ENCODE measurements at places on chromosomes 1 and 21. TPM values are rescaled to one million over a fixed set of nuclear protein-coding genes. Genes with fewer than 3 reads are reported as not detected.
A peak's percentile ranks its signal among the peaks of the same experiment; 100 is the strongest.

DNA sequence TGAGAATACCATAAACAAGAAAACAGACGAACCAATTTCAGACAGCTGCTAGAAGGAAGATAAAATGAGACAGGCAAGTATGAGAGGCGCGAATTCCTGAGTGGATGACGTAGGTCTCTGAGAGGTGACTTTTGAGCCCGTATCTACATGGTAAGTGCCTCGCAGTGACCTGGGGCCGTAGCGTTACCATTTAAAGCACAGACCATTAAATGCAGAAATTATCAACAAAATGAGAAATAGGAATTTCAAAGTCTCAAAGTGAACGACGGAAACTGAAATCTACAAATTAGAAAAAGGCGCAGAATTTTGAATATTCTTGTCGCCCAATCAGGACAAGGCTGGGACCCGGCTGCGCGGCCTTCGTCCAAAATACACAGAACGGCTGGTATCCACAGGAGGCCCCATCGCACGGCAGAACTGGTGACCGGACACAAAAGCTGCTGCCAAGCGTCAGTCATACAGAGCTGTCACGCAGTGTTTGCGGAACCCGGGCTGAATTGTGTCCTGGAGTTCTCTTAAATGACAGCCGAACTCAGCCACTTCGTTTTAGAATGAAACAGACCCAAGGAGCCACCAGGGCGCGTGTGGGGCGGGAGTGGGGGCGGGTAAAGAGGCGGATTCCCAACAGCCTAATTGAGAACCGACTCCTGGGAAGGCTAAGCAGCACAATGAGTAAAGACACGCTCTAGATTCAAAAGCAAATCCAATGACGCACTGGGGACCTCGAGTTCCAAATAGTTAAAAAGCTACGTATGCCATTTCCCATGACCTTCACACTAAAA lies 13.8 kb upstream of the BOLA1 start:
- H3K27me3 ChIP-seq: peaks cover 2% of the 10 kb centered on the region
- H3K4me1 ChIP-seq: peaks cover 20% of the 10 kb centered on the region
- H3K27ac ChIP-seq: no peak overlapping the region

DNA sequence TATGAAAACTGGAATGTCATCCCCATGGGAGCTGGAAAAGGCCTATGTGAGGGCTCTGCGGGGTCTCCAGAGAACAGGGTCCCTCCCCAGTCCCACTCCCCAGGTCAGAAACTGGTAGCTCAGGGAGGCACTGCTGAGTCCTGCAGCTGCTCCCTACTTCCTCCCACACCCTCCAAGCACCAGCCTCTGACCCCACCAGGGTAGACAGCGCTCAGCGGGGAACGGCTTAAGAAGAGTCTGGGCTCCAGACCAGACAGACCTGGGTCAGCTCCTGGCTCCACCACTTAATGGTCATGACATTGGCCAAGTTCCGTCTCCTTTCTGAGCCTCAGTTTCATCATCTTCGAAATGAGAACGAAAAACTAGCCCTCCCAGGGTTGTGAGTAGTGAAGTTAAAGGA lies 7.2 kb downstream of the LRP8 start:
- DNase-seq: no peak
- H3K36me3 ChIP-seq: peaks cover 52% of the 10 kb centered on the region
- H3K27ac ChIP-seq: no peak overlapping the region

GRCh38 chr1:56814205-56814604 lies 5.0 kb downstream of the FYB2 start:
- H3K4me3 ChIP-seq: no peak overlapping the region
- H3K27ac ChIP-seq: no peak overlapping the region
- no peak for DNase-seq
- H3K27me3 ChIP-seq: peaks cover 7% of the 10 kb centered on the region

DNA sequence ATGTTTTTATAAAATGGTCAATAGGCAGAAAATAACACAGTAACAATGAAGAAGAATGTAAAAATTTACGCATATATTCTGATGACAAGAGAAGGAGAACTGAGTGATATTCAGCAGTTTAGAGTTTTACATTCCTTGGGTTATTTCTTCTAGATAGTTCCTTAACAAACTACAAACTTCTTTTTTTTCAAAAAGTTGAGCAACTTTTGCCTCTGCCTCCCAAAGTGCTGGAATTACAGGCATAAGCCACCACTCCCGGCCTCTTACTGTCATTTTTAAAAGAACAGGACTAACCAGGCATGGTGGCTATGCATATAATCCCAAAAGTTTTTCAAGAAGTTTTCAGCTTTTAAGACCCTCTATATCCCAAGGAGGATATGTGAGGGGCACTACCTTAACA lies 32.9 kb downstream of the ARNT start:
- no peak for DNase-seq
- no peak overlapping the region for H3K27ac ChIP-seq
- no peak overlapping the region for H3K4me3 ChIP-seq

DNA sequence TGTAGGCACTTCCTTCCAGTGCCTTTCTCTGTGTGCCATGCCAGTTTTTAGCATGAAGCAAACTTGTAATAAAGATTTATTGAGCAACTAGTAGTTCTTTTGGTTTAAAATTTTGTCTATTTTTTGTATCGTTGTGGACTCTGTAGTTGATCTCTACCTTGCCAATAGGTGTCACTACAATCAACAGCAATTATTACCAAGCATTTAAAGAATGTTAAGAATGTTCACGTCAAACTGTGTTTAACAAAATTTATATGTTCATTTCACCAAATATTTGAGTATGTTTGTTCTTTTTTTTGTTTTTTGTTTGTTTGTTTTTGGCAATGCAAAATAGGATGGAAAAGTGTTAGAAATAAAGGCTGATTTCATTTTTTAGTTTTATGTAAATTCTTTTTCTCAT lies 208.1 kb downstream of the PATJ start:
- DNase-seq: no peak
- H3K36me3 ChIP-seq: no peaks in the 10 kb centered on the region
- no peak overlapping the region for H3K27ac ChIP-seq
- H3K4me1 ChIP-seq: no peaks in the 10 kb centered on the region
- no peak overlapping the region for H3K4me3 ChIP-seq
- H3K27me3 ChIP-seq: no peaks in the 10 kb centered on the region

DNA sequence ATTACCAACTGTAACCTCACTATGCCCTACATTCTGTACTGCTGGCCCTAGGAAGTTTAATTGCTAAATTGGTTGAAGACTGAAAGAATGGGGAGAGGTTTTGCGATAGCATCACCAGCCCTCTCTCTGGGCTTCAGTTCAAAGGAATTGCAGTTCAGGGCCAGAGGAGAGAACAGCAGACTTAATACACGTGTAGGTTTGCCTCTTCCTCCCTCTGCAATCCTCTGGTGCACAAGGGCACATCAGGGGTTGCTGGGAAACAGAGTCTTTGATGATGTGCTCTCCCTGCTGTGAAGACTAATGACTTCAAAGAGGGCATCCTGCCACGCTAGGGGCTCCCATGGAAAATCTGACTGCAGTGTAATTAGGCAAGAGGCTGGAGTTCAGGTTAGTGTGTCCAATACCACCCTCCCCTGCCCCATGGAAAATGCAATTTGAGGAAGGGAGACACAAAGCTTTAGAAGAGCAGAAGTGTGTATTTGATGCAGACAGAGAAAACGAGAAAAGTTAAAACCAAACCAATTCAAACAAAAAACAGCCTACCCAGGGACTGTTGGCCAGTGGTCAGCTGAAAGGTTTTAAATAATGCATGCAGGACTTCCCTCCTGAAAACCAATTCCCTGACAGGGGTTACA lies 167.9 kb downstream of the ASTN1 start:
- no peaks in the 10 kb centered on the region for H3K36me3 ChIP-seq
- no peak for DNase-seq
- H3K27ac ChIP-seq: no peak overlapping the region
- no peaks in the 10 kb centered on the region for H3K27me3 ChIP-seq
- no peak overlapping the region for H3K4me3 ChIP-seq
- no peaks in the 10 kb centered on the region for H3K4me1 ChIP-seq

DNA sequence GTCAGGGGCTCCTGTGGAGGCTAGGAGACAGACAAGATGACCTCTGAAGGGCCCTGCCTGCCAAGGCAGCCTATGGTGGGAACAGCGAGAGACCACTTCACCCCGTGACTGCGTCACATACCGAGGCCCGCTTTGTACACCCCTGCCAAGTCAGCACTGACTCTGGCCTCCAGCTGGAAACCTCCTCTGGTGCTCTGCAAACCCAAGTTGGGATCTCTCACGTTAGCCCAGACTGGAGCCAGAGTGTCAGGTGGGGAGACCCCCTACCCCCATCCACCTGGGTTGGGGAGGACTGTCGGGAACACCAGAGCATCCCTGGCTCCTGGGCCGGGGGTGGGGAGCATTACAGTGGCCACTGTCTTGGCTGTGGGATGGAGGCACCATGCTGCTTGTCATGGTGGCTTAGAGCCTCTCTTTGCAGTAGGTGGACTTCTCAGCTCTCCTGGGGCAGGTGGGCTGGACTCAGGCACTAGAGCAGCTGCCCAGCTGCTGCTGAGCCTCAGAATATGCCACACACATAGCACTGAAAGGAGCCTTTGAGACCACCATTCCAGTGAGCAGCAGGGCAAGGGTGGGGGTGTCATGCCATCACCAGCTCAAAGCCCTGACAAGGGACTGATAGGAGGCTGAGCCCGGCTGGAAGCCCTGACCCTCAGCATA lies 50.4 kb downstream of the ELK4 start:
- no peaks in the 10 kb centered on the region for H3K36me3 ChIP-seq
- H3K27me3 ChIP-seq: peaks cover 15% of the 10 kb centered on the region
- no peak overlapping the region for H3K27ac ChIP-seq

DNA sequence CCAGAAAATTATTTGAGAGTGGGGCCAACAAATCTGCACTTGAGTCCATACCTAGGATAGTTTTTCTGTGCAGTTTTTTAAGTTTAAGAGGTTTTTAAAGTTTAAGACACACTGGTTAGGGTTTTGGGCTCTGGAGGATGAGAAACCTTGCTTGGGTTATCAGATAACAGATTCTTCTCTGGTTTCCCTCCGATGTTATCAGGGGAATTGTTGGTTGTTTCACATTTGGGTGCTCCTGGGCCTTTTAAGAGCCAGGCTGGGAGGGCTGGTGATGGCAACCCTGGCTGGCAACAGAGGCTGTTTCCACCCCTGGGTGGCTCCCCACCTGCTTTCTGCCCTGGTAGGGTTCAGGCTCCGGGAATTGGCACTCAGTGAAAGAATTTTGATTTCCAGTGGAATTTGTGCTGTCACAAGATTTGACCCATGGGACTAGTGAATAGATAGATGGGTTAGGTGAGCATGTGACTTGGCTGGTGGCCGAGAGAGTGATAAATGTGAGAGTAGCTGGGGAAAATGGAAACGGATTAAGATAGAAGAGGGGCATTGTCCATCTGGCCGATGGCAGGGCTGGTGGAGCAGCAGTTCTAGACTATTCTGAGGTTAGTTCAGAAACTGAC lies 14.8 kb downstream of the VANGL1 start:
- no peak overlapping the region for H3K27ac ChIP-seq
- H3K36me3 ChIP-seq: peaks cover 35% of the 10 kb centered on the region
- no peak for DNase-seq
- H3K4me3 ChIP-seq: no peak overlapping the region
- H3K27me3 ChIP-seq: no peaks in the 10 kb centered on the region

DNA sequence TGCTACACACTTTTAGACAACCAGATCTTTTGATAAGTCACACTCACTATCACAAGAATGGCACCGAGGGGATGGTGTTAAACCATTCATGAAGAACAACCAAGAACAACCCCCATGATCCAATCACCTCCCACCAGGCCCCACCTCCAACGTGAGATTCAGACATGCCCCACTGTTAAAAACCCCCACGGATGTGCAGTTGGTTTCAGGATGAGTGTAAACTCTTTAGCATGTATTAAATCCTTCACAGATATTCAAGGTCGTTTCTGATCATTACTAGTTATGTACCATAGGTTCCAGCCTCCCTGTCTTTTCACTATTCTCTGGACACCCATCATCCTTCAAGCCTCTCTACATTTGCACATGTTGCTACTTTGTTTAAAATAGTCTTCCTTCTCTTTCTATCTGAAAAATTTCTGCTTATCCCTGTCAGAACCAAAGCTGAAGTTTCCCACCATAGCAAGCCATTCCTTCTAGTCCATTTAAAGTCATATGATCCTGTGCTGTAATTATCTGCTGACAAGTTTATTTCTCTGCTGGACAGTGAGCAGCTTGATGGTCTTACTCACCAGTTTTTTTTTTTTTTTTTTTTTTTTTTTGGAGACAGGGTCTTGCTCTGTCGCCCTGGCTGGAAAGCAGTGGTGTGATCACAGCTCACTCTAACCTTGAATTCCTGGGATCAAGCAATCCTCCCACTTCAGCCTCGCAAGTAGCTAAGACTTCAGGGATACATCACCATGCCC lies 36.8 kb downstream of the MAP10 start:
- H3K36me3 ChIP-seq: no peaks in the 10 kb centered on the region
- H3K27ac ChIP-seq: no peak overlapping the region
- H3K4me1 ChIP-seq: no peaks in the 10 kb centered on the region
- peaks cover 3% of the 10 kb centered on the region for H3K27me3 ChIP-seq

- no peak overlapping the region for H3K27ac ChIP-seq
- H3K4me1 ChIP-seq: peaks cover 46% of the 10 kb centered on the region
- no peaks in the 10 kb centered on the region for H3K27me3 ChIP-seq
- no peak overlapping the region for H3K4me3 ChIP-seq
- peak; percentile 67 for DNase-seq
Observed at GRCh38 chr1:41720861-41721410, 197.8 kb downstream of the HIVEP3 start.

CRYBG2 gene
- 1.1 TPM for total RNA-seq

TSHB gene
- not detected for total RNA-seq

S100A13 gene
- 3.1 TPM for total RNA-seq

KISS1 gene
- total RNA-seq: not detected

TMOD4 gene
- total RNA-seq: 1.3 TPM

GPR52 gene
- total RNA-seq: 3.0 TPM

OR2L13 gene
- total RNA-seq: not detected

ENAH gene
- total RNA-seq: 0.33 TPM

VAMP4 gene
- 7.7 TPM for total RNA-seq

ETV3L gene
- not detected for total RNA-seq

C1QC gene
- total RNA-seq: not detected

DPYD gene
- total RNA-seq: 13.8 TPM

IFNLR1 gene
- total RNA-seq: 5.3 TPM

Data from activated CD4-positive, alpha-beta T cell treated with anti-CD3 and anti-CD28 coated beads, Interleukin-2, amount 10 ng/mL, durations not matched to agents 24 days and 14 days (primary cell).